Upper lobe of left lung (tissue), 6 donors: ENCODE measurements at places on chromosomes 3 and 15. TPM values are rescaled to one million over a fixed set of nuclear protein-coding genes. Genes with fewer than 3 reads are reported as not detected.

DNA sequence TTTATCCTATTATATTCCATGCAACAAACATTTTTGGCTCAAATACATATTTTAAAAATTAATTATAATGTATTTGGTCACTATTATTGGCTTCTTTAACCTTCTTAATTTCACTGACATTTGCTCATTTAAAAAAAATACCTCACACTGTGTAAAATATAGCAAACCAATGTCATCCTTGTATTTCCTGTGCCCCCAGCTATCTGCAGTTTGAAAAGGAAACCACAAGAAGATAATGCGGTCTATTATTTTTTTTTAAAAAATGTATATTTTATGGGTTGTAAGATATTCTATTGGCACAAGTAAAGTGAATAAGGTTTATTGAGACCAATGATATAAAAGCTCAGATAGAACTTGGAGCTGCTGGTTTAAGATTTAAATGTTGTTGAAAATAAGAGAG, 904.2 kb downstream of the SI start:
- H3K4me3 ChIP-seq: no peak overlapping the region
- H3K36me3 ChIP-seq: no peaks in the 10 kb centered on the region
- no peak overlapping the region for H3K27ac ChIP-seq
- no peaks in the 10 kb centered on the region for H3K4me1 ChIP-seq
- no peak for DNase-seq
- no peaks in the 10 kb centered on the region for H3K27me3 ChIP-seq

- no peaks in the 10 kb centered on the region for H3K27me3 ChIP-seq
- no peaks in the 10 kb centered on the region for H3K36me3 ChIP-seq
- DNase-seq: no peak
- H3K4me1 ChIP-seq: no peaks in the 10 kb centered on the region
Measured at GRCh38 chr3:4392992-4393391, 74.1 kb downstream of the SUMF1 start.

DNA sequence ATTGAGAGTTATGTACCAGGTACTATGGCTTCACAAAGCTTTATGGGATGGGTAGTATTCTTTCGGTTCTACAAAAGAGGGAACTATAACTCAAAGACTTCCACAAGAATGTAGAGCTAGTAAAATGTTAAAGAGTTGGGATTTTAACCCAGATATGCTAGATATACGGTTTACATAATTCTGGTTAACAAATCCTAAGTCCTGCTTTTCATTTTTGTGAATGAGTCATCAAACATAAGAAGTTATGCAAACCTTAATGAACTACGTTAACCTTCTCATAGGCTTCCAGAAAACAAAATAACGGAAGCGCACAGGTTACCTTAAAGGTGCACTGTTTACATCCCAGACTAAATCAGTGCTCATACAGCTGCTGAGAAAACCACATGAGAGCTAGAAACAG, 1049.3 kb downstream of the MCTP2 start:
- peaks cover 4% of the 10 kb centered on the region for H3K4me1 ChIP-seq
- H3K36me3 ChIP-seq: no peaks in the 10 kb centered on the region
- H3K27me3 ChIP-seq: no peaks in the 10 kb centered on the region

DNA sequence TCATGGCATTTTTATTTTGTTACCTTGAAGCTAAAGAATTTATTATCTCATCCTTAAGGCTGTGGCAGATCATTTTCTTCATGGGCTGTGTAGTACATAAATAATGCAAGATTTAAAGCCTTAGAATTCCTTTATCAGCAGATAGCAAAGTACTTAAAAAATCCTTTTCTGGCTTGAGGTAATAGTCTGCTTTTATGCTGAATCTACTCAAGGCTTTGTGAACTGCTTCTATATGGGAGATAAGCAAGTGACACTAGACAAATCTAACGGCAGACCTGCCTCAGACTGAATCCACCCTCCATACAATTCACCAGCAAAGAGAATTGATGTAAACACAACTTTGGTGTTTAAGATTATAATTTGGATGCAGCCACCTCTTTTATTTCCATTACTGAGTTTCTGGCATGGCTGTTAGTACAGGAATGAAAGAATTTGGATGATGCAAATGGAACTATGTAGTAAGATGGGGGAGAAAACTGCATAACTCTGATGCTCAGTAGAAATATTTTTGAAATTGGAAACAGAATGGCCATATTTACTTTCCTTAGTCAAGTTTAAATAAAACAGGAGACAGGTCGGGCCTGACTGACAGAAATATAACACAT, 1121.5 kb downstream of the NAALADL2 start:
- H3K27me3 ChIP-seq: no peaks in the 10 kb centered on the region
- no peaks in the 10 kb centered on the region for H3K36me3 ChIP-seq
- no peak overlapping the region for H3K4me3 ChIP-seq
- H3K27ac ChIP-seq: no peak overlapping the region

GRCh38 chr3:129317848-129318247, 39.2 kb downstream of the HMCES start:
- no peaks in the 10 kb centered on the region for H3K36me3 ChIP-seq
- H3K4me1 ChIP-seq: peaks cover 35% of the 10 kb centered on the region
- DNase-seq: no peak

- no peaks in the 10 kb centered on the region for H3K27me3 ChIP-seq
- no peaks in the 10 kb centered on the region for H3K36me3 ChIP-seq
- peaks cover 86% of the 10 kb centered on the region for H3K4me1 ChIP-seq
Measured at GRCh38 chr15:66757521-66757920, 55.5 kb downstream of the SMAD6 start.

GRCh38 chr15:49286649-49287404, 116.8 kb downstream of the GALK2 start:
- H3K36me3 ChIP-seq: peaks cover 17% of the 10 kb centered on the region
- DNase-seq: no peak
- H3K4me3 ChIP-seq: no peak overlapping the region
- no peaks in the 10 kb centered on the region for H3K4me1 ChIP-seq

DNA sequence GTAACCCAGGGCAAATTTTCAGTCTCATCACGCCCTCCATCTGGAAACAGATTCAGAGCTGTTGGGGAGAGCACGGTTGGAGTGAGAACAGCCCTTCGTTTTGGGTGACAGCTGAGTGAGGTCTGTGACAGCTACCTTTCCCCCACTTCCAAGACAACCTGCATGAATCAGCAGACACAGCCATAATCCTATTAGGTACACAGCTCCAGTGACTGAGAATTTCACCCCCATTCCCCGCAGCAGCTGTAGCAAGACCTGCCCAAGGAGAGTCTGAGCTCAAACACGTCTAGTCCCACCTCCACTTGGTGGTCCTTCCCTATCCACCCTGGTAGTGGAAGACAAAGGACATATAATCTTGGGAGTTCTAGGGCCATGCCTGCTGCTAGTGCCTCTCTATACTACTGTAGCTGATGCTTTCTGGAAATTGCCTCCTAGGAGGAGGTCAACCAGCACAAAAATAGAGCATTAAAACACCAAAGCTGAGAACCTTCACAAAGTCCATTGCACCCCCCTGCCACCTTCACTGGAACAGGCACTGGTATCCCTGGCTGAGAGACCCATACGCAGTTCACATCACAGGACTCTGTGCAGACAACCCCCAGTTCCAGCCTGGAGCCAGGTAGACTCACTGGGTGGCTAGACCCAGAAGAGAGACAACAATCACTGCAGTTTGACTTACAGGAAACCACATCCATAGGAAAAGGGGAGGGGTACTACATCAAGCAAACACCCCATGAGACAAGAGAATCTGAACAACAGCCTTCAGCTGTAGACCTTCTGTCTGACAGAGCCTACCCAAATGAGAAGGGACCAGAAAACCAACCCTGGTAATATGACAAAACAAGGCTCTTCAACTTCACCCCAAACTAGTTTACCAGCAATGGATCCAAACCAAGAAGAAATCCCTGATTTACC, 448.6 kb upstream of the CBLB start:
- H3K4me1 ChIP-seq: no peaks in the 10 kb centered on the region
- no peaks in the 10 kb centered on the region for H3K27me3 ChIP-seq
- DNase-seq: no peak
- no peak overlapping the region for H3K4me3 ChIP-seq
- no peak overlapping the region for H3K27ac ChIP-seq

DNA sequence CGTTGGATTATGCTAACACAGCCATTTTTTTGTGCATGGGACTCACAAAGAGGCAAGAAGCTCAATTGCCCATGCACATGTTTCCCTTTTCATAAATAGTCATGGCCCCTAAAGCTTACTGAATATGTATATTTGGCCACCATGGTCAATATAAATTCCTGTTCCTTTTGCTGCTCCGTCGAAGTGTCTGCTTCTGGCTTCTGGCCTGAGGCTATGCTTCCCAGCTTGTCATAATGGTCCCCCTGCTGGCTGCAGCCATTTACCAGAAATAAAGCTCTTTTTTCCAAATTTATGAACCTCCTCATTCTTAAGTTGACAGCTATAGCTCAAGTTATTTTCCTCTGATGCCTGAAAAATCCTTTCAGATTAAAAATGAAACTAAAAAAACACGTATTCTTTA, 602.1 kb downstream of the VGLL3 start:
- H3K27me3 ChIP-seq: no peaks in the 10 kb centered on the region
- H3K36me3 ChIP-seq: no peaks in the 10 kb centered on the region
- DNase-seq: no peak
- H3K27ac ChIP-seq: no peak overlapping the region

GRCh38 chr3:148187296-148187695, 510.4 kb upstream of the AGTR1 start:
- no peak overlapping the region for H3K4me3 ChIP-seq
- H3K4me1 ChIP-seq: no peaks in the 10 kb centered on the region
- no peak overlapping the region for H3K27ac ChIP-seq
- H3K27me3 ChIP-seq: no peaks in the 10 kb centered on the region
- no peaks in the 10 kb centered on the region for H3K36me3 ChIP-seq

- no peaks in the 10 kb centered on the region for H3K36me3 ChIP-seq
- H3K4me3 ChIP-seq: no peak overlapping the region
Measured at GRCh38 chr15:50218291-50218690, 36.3 kb downstream of the SLC27A2 start.

GRCh38 chr15:77402740-77403379, 17.0 kb downstream of the PEAK1 start:
- H3K4me3 ChIP-seq: no peak overlapping the region
- no peaks in the 10 kb centered on the region for H3K27me3 ChIP-seq
- H3K27ac ChIP-seq: no peak overlapping the region
- no peaks in the 10 kb centered on the region for H3K36me3 ChIP-seq
- H3K4me1 ChIP-seq: peaks cover 14% of the 10 kb centered on the region

DNA sequence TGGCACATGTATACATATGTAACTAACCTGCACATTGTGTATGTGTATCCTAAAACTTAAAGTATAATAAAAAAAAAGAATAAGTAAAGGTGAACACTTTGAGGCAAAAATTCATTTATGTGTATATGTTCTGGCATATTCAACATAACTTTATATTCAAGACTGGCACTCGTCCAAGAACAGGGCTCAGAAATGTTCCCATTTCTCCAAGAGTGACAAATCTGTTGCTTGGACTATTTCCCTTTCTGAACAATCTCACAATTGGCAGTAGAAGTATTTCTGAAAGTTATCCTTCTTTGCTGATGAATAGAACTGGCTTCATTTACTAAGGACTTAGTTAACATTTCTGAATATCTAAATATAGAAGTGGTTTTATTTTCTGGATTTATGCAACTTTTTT, 212.8 kb downstream of the ADAMTSL3 start:
- no peaks in the 10 kb centered on the region for H3K36me3 ChIP-seq
- no peak overlapping the region for H3K27ac ChIP-seq
- no peak for DNase-seq
- no peak overlapping the region for H3K4me3 ChIP-seq
- H3K27me3 ChIP-seq: no peaks in the 10 kb centered on the region
- no peaks in the 10 kb centered on the region for H3K4me1 ChIP-seq

The CRTC3 gene
- 38.8 TPM for total RNA-seq

The CPB1 gene
- 5.6 TPM for total RNA-seq

The IFT57 gene
- 118 TPM for total RNA-seq

The SCG5 gene
- total RNA-seq: 0.97 TPM

The PIF1 gene
- total RNA-seq: 4.2 TPM

The LRTM1 gene
- total RNA-seq: not detected

The TMEM266 gene
- total RNA-seq: 0.91 TPM

The WDR72 gene
- total RNA-seq: 0.81 TPM

The UBAP1L gene
- total RNA-seq: 10.5 TPM
